ENCODE measurements at places on chromosomes 5 and 9. TPM values are rescaled to one million over a fixed set of nuclear protein-coding genes. Genes with fewer than 3 reads are reported as not detected.

- no peak overlapping the region for H3K27ac ChIP-seq
- peaks cover 47% of the 10 kb centered on the region for H3K36me3 ChIP-seq
- H3K4me1 ChIP-seq = no peaks in the 10 kb centered on the region
- H3K4me3 ChIP-seq = no peak overlapping the region
Observed at GRCh38 chr9:37501957-37502596, 16.3 kb downstream of the POLR1E start.

GRCh38 chr5:32500181-32500580 lies 55.6 kb upstream of the ZFR start:
- no peak overlapping the region for H3K4me3 ChIP-seq
- no peaks in the 10 kb centered on the region for H3K36me3 ChIP-seq
- no peaks in the 10 kb centered on the region for H3K4me1 ChIP-seq
- H3K27me3 ChIP-seq = peaks cover 17% of the 10 kb centered on the region
- no peak overlapping the region for H3K27ac ChIP-seq

DNA sequence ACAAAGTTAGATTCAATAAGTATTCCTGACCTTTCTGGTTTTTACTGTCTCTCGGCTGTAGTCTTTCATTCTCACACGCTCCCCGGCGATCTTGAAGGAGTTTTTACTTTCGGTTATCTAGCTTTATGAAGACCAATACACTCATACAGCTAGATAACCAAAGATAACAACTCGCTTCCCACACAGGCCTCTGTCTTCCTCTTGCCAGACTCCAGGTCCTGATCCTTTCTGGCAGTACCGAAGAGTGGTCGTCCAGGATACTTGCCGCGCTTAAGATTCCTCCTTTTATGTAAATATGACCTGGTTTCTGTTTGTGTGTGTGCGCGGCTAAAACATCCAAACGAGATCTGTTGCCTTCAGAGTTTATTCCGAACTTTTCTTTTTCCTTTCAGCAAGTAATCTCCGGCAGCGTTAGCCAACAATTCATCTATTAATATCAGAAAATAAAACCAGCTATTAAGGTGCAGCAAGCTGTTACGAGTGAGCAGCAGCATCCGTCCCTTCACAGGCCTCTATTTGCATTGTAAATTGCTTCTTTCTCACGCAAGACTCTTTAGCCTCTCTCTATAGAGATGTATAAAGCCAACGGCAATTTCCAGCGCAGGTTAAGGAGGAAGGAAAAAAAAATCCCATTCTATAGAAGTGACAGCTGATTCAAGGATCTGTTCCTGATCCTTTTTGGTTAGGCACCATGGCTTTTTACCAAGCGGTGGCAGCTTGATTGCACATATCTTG lies 216.1 kb downstream of the MEF2C start:
- H3K4me1 ChIP-seq = no peaks in the 10 kb centered on the region
- H3K27me3 ChIP-seq = no peaks in the 10 kb centered on the region
- DNase-seq = no peak
- no peak overlapping the region for H3K27ac ChIP-seq
- no peaks in the 10 kb centered on the region for H3K36me3 ChIP-seq
- H3K4me3 ChIP-seq = no peak overlapping the region

The GLRA1 gene
- total RNA-seq = not detected

The IFNB1 gene
- not detected for total RNA-seq

The TRPM6 gene
- 0.44 TPM for total RNA-seq

The C1QTNF2 gene
- total RNA-seq = 0.15 TPM
